Hematopoietic multipotent progenitor cell treated with erythropoietin and hydrocortisone succinate and interleukin-3 and kit ligand, for 15 days (in vitro differentiated cells): ENCODE measurements at places on chromosomes 7 and 10.

GRCh38 chr10:126387041-126387921, 996 bp downstream of the ADAM12 start:
- no peak for DNase-seq

DNA sequence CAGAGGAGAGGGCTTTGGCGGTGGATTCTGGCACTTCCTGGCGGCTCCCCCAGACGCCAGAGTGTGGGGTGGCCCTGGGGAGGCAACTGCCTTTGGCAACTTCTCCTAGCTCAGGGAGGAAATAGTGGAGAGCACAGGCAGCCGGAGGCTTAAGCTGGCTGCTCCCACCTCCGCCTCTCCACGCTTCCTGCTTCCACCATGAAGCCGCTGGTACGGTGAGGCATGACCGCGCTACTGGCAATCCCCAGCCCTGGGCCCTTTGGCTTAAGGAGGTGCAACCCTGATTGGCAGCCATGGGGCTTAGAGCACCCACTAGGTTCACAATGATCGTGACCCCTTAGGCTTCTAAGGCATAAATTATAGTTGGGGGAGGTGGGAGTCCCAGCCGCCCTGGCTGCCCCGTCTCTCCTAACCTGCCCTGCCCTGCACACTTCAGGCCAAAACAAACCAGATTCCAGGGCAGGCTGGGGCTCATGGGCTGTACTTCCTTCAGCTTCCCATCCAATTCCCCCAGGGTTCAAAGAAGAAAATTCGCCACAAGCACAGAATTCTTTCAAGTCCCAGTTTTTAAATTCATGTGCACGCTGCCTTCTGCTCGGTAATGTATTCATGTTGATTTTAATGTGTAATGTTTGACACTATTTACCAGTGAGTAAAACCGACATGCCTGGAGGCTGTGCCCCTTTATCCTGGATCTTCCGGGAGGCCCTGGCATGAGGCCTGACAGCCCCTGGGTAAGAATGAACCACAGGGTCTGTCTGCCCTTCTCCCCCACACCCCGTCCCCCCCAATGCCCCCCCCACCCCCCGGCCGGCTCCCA, 90.7 kb upstream of the LRRC4 start:
- no peak for DNase-seq

DNA sequence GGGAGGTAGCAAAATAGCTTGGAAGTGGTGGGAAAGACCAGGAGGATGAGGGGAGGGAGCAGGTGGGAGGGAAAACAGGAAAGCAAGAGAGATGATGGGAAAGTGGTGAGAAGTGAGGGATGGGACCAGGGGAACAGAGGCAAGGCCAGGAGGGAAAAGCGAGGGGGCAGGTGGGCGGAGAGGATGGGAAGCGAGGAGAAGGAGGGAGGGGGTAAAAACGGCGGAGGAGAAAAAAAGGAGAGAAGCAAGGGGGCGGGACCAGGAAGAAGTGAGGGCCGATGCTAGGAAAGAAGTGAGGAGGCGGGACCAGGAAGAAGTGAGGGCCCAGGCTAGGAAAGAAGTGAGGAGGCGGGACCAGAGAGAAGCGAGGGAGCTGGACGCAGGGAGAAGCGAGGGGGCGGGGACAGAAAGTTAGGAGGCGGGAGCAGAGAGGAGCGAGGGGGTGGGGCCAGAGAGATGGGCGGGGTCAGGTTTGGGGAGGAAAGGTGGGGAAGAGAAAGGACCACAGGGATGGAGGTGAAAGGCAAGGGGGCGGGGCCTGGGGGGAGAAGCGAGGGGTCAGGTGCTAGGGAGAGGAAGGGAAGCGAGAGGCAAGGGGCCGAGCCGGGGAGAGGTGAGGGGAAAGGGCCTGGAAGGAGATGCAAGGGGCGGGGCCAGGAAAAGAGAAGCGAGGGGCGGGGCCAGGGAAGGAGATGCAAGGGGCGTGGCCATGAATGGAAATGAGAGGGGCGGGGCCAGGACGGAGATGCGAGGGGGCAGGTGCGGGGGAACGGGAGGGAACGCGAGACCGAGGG, 984 bp downstream of the SMURF1 start:
- DNase-seq: peak; percentile 89

- no peak for DNase-seq
Measured at GRCh38 chr7:154781369-154782303, 221.3 kb downstream of the PAXIP1 start.
